ENCODE measurements at places on chromosomes 13 and 19.
A peak's percentile ranks its signal among the peaks of the same experiment; 100 is the strongest.

GRCh38 chr13:38685974-38686576 is 802 bp upstream of the FREM2 start:
- no peak for DNase-seq

DNA sequence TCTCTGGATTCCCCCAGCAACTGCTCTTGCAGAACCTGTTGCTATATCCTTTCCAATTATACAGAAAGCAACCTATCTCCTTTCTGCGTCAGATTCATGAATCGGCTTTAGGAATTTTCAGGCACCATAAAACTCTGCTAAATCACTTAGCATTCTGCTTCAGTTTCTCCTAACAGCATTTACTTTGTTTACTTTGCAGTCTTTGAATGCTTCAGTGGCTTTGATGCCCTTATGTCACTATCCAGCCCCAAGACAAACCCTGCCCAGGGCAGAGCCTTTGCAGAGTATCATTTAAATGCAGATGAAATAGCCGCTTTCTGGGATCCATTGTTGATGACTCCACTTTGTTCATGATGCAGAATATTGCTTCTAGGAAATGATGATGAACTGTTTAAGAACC is 43.1 kb downstream of the SLITRK1 start:
- DNase-seq = no peak

GRCh38 chr19:46394402-46394797 is 19.0 kb downstream of the CCDC8 start:
- DNase-seq = no peak

DNA sequence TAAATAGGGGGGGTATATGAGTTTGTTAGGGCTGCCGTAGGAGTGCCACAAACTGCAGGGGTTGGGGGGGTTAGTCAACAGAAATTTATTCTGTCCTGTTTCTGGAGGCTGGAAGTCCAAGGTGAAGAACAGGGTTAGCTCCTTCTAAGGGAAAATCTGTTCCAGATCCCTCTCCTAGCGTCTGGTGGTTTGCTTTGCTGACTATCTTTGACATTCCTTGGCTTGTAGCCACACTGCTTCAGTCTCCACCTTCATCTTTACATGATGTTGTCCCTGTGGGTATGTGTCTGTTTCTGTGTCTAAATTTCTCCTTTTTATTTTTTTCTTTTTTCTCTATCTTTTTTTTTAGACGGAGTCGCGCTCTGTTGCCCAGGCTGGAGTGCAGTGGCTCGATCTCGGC is 8.1 kb upstream of the ICAM1 start:
- no peak for DNase-seq

- no peak for DNase-seq
Measured at GRCh38 chr13:23658929-23659541, 88.8 kb downstream of the TNFRSF19 start.

DNA sequence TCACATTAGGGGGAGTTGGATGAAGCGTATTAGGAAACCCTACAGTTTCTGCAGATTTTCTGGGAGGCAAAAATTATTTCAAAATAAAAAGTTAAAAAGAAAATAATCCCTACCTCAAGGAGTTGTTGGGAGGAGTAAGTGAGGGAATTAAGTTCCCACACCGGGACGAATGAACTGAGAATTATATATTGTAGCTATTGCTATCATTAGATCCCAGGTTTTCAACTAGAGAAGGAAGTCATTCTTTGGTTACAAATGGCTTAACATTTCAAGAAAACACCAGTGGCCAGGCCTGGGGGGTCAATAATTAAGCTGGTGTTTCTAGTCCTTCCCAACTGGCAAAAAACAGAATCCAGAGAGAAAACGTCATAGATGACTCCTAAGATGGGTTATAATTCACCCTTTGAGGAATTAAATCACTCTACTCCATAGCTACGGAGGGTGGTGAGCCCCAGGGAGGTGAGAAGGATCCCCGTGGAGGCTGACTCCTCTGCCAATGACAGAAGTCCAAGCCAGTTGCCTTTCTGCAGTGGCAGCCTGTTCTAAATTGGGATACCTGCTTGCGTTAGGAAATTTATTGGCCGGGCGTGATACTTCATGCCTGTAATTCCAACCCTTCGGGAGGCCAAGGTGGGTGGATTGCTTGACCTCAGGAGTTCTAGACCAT is 1.2 kb upstream of the MYDGF start:
- no peak for DNase-seq

- no peak for DNase-seq
Measured at GRCh38 chr13:37701306-37701705, 102.7 kb upstream of the POSTN start.

DNA sequence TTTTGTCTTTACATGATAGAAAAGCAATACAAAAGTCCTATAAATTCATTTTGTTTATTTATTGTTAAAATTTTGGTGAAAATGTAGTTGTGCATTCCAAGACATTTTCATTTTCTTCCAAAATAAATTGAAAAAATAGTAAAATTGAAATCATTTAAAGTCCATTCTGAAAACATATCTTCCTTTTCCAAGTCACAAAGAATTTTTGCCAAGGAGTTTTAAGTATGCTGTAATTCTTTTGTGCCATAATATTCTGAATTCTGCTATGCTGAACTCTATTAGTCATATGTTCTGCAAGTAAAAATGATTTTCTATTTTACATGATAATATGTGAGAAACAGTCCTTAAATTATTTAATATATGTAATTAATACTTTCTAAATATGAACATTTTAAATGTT is 879.6 kb upstream of the SLC10A2 start:
- DNase-seq = no peak

GRCh38 chr19:48588670-48589401 is 17.7 kb upstream of the SPACA4 start:
- DNase-seq = peak; percentile 96

- no peak for DNase-seq
Measured at GRCh38 chr19:21519488-21519887, 14.1 kb downstream of the ZNF429 start.

DNA sequence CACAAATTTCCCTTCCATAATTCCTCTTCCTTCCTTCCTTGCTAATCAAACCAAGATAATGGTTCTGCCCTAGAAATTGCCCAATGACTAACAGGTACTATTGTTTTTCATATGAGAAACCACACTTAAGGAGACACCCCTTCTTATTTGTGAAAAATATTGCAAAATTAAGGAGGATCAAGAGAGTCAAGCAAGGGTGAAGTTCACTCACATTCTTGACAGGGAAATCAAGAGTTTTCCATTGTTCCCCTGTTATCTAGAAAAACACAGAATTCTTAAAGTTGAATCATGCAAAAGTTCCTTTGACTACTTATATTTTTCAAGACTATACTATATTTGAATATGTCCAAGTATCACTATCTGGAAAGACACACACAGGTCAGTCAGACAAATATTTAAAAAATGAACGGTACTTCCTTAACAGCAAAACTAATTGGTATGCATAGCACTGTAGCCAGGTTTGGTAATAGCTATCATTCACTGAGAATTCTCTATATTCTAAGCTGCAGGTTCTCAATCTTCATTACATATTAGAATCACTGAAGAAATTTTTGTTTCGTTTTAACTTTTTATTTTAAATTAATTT is 897.2 kb downstream of the DIAPH3 start:
- no peak for DNase-seq

GRCh38 chr13:97283888-97284287 is 61.8 kb downstream of the MBNL2 start:
- DNase-seq = no peak

GRCh38 chr19:39190768-39191167 is 6.0 kb upstream of the NCCRP1 start:
- DNase-seq = no peak

DNA sequence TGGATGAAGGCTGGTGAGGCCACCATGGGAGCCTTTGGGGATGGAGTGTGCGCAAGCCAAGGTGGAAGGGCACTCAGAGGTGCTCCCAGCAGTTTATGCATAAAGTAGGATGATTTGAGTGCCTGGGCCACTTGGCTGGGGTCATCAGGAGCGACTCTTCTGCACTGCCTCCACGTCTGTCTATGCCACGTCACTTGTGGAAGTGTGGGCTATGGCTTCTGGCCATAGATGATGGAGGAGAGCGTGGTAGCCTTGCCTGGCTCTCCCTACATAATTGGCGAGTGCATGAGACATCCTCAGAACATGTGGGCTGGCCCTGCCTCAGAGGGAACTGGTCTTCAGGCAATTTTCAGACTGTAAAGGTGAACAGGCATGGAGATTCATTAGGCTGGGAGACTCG is 182.9 kb downstream of the TEX29 start:
- DNase-seq = no peak

- no peak for DNase-seq
Measured at GRCh38 chr19:48554385-48555091, 2.6 kb downstream of the SULT2B1 start.

DNA sequence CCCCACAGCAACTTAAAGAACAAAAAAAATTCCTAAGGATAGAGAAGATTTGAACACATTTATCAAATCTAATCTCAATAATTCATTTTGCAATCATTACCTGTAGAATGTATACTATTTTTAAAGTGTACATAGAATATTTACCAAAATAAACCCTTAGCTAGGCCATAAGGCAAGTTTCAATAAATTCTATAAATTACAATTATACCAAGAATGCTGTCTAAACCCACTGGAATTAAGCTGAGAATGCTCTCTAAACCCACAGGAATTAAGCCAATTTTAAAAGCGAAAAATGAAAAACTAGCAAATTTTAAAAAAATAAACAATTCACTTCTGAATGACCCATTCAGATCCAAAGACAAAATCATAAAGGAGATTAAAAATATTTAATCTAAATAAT is 540.4 kb upstream of the NBEA start:
- DNase-seq = no peak

- DNase-seq = no peak
Measured at GRCh38 chr13:36055366-36055765, 75.8 kb downstream of the DCLK1 start.

GRCh38 chr19:47023448-47023794 is 3.8 kb downstream of the NPAS1 start:
- DNase-seq = no peak

DNA sequence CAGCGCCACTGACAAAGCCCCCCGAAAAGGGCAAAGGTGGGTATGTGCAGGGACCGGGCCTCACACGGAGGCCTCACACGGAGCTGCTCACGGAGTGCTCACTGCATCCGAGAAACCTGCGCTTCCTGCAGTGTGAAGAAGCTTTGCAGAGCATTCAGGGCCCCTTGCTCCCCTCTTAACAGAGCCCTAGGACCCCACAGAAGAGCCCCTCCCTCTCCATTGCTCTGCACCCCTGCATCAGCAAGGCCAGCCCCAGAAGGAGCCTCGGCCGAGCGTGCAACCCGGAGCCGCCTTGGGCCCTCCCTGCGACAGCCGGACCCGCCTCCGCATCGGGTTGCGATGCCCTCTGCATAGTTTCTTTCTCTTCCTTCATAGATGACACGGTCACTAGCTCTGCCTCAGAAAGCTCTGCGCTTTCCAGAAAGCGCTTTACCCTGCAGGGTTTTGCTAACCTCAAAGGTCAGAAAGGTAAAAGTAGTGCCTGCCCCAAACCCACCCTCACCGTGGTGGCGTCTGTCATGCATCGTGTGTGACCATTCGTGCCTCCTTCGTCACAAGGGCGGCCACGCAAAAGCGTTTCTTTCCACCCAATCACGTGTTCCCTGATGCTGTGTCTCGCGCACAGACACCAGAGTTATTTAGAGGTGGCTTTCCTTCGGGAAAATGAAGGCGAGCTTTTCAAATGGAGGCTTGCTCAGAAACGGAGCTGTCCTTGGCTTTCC is 15.7 kb upstream of the F7 start:
- DNase-seq = no peak

DNA sequence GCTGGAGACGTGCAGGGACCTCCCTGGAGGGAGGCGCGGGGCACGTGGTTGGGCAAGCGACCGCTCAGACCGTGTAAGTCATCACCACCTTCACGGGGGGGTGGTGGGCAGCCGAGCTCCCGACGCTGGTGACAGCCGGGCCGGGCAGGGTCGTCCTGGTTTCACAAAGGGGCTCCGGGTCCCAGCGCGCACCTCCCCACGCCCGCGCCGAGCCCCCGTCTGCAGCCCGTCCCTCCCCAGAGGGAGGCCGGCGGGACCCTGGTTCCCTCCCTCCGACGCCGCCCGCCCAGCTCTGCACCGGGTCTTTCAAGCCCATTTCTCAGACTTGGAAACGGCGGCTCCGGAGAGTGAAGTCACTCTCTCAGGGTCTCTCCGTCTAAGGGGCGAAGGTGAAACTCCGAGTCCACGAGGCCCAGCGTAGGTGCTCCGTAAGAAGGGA is 729 bp upstream of the ARID3A start:
- DNase-seq = no peak

DNA sequence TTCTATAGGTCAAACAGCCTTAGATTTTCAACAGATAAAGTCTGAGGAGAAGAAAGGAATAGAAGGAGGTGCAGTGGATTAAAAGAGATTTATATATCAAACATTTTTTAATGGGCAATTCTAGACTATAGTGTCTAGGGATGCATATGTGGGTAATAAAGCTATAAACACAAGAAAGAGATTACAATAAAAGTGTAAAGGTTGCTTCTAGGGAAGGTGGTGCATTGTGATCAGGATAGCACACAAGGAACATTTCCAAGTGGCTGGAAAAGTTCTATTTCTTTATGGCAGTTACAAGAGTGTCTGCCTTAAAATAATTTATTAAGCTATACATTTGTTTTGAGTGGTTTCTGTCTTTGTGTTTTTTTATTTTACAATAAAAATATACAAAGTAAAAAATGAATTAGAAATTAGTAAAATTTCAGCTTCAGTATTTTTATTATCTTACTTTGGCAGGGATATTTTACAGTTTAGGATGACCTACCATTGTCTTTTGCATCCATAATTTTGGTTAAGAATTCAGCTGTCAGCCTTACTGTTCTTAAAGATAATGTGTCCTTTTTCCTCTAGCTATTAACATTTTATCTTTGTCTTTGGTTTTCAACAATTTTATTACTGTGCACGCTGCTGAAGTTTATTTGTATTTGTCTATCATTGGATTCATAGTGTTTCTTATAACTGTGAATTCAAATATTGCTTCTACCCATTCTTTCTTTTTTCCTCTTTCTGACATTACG is 221.8 kb downstream of the LACC1 start:
- no peak for DNase-seq

GRCh38 chr19:28148554-28148953 is 1064.4 kb downstream of the UQCRFS1 start:
- no peak for DNase-seq

DNA sequence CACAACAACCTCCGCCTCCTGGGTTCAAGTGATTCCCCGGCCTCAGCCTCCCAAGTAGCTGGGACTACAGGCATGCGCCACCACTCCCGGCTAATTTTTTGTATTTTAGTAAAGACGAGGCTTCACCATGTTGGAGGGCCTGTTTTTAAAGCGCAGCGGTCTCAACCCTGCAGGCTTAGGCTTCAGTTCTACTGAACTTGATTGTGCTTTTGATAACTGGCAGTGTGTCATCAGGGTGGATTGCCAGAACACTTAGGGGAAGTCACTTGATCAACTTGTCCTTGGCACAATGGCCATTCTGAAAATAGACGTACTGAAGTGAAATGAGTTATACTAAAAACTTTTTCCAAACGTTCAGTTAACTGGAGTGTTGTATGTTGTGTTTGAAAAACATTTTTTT is 472.2 kb downstream of the KLF5 start:
- DNase-seq = no peak

All from stimulated activated effector memory CD8-positive, alpha-beta T cell treated with anti-CD3 and anti-CD28 coated beads, Interleukin-12 subunit alpha, Interleukin-12 subunit beta, amount 100 ng/mL, for 72 hours (primary cell).